Neuronal stem cell (in vitro differentiated cells): ENCODE measurements at places on chromosomes 12 and 14.
A peak's percentile ranks its signal among the peaks of the same experiment; 100 is the strongest.

DNA sequence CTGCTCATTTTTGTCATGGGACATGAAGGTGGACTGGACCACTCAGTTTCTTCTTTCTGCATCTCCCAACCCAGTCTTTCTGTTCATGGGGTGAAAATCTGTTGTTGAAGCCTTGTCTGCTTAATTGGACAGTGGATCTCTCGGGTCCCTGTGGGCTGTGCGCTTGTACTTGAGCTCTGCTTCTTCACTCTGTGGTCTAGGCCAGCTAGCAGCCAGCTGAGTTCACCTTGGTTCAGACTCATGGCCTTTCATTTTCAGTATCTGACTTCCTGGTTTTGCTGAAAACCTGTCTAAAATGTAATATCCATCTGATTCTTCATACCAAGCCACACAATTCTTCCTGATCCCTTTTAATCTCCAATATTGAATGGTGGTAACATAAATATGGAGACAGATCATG is 117.2 kb downstream of the LRRK2 start:
- DNase-seq, result no peak

DNA sequence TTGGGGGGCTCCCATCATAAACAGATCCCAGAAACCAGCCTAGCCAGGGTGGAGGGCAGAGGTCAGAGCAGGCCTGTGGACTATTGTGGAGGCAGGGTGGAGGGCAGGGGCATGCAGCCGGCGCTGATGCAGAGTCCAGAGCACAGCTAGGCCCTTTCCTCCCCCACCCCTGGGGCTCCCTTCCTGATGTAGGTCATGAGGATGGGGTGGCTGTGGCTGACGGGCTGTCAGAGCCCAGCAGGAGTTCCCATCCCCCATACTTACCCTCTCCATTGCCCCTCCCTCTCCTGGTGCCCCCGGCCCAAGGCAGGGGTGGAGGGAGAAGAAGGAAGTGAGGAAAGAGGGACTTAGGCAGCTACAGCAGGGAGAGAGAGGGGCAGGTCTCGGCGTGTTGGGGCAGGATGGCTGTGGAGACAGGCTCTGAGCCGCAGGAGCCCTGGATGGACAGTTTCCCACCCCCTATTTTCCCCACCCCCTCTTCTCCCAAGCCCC is 5.7 kb upstream of the ZNF385A start:
- no peak for DNase-seq

DNA sequence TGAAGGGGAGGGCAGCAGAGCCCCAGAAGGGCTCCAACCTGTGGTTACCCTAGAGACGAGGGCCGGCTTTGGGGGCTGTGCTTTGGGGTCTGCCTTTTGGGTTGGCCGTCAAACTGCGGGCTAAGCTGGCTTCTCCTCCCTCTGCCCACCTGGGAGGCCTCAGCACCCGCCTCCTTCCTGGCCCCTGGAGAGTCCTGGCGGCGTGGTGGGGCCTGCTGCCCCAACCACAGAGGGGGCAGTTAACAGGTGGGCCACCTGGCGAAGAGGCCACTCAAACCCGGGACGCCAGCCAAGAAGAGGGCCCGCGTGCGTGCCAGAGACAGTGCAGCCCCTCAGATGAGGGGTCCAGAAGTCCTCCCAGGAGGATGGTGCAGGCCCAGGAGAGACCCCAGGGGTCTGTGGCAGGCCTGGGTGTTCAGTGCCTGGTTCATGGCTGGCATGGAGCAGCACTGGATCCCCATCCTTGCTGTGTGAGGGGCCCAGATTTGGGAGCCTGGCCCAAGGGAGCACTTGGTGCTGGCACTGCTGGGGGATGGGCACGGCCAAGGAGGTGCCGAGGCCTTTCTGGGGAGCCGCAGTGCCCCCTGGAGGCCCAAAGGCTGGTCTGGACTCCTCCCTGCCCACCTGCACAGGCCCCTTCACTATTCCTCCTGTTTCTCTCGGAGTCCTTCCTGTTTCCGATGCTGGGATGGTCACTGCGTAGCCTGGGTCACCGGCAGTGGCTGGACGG is 48.8 kb downstream of the LRCOL1 start:
- DNase-seq, result no peak

GRCh38 chr12:124480469-124481256 is 86.7 kb downstream of the NCOR2 start:
- DNase-seq, result no peak

GRCh38 chr12:63814146-63814772 is 30.2 kb upstream of the SRGAP1 start:
- DNase-seq, result no peak

DNA sequence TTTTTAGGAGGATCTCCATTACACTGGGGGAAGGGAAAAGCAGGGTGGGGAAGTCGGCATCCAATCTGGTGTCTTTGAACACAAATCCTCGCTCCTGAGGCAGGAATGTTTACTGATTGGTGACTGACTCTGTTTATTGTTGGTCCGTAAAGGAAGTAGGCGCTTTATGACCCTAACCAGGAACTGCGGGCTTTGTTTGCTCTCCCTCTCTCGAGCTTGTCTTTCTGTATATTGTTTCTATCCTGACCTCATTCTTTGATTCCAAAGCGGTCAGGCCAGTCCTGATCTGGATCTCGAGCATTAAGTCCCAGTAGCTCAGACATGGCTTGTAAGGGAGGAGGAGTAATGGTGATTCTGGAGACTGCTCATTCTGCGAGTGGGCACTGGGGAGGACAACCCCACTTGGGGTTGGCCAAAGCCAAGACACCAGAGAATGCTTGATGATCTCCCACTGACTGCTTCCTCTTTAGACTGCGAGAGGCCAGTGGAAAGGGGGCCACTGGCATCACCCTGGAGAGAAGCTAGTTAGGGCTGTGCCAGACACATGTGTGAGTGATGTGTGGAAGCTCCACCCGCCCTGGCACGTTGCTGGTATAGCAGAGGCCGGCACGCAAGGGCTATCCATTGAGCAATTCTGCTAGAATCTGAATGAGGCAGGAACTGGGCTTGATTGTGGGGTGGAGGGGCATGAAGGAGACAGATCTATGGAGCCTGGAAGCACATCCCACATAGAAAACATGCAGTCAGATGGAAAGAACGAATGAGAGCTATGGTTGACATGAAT is 194.6 kb downstream of the PAX9 start:
- no peak for DNase-seq

DNA sequence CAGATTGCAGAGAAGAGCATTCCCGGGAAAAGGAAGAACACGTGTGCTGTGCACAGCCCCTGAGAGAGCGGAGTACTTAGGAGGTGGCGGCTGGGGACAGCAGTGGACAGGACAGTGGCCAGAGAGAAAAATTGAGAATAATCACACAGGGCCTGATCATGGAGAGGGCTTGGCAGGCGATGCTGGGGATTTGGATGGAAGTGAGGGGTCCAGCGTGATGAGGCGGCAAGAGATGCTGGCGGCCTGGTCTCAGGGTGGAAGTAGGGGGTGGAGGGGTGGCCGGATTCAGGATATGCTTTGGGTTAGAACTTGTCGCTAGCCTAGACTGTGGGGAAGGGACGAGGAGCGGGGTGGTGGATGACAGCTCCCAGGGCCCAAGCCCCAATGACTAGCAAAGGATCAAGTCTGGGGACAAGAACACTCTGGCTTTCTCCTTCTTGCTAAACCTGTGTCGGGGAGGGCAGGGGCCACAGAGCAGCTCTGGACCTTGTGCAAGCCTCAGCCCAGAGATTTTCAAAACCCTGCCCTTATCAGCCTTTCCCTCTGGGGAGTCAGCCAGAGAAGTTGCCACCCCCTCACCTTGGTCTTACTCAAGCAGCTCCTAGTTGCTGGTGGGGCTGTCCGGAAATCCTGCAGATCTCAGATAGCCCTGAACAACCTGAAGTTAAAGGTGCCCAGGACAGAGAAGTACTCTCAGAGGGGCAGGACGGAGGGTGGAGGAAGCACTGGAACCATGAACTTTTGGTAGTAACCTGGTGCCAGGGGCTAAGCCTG is 1.3 kb downstream of the HVCN1 start:
- DNase-seq, result no peak

- DNase-seq, result no peak
Measured at GRCh38 chr14:70162358-70162757, 26.4 kb downstream of the SLC8A3 start.

- DNase-seq, result no peak
Measured at GRCh38 chr12:9221483-9221882, 13.3 kb upstream of the PZP start.

GRCh38 chr14:101359221-101360053 is 201.9 kb upstream of the DIO3 start:
- no peak for DNase-seq

DNA sequence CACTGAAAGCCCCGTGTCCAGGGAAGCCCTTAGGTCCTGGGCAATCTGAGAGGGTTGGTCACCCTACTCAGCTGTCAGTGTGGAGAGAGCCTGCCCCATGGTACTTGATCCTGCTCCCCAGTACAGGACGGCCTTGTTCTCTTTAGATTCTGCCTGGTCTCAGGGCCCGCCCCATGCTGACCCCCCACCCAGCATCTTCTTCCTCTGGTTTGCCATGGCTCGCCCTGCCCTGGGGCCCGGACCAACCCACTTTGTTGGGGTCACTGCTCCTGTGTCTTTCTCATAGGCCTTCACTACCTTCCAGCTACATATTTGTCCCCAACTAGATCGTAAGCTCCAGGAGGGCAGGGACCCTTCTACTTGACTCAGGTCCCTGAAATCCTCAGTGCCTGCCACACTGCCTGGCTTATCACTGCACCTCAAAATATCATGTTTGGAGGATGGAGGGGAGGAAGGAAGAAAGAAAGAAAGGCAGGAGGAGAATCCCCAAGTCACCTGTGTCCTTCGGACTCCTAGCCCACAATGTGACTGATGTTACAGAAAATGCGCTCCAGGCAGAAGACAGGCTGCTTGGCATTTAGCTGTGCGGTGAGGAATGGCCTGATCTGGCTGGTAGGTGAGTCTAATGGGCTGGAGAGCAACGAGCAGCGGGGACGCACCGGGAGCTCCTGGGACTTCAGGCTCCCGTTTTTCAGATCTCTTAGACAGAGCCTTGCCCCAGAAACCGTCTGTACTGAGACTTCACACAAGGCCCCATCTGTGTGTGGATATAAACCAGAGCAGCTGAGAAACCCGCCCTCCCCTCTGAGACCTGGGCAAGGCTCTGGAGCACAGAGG is 66.1 kb downstream of the C14orf132 start:
- no peak for DNase-seq

- no peak for DNase-seq
Measured at GRCh38 chr14:56196274-56196673, 78.1 kb downstream of the PELI2 start.

GRCh38 chr12:9364224-9365176 is 156.3 kb upstream of the PZP start:
- DNase-seq, result no peak

DNA sequence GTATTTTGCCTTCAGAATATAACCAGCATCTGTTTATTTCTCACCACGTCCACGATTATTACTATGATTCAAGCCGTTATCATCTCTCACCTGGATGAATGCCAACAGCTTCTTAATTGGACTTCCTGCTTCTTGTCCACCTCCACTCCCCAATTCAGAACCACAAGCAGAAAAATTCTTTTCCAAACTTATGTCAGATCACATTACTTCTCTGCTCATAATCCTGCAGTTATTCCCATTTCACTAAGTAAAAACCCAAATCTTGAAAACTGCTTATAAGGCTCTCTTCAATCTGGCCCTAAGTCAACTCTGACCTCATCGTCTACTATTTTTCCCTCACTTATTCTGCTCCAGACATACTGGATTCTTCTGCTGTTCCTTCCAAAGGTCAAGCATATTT is 2.0 kb downstream of the CRY1 start:
- DNase-seq, result no peak

DNA sequence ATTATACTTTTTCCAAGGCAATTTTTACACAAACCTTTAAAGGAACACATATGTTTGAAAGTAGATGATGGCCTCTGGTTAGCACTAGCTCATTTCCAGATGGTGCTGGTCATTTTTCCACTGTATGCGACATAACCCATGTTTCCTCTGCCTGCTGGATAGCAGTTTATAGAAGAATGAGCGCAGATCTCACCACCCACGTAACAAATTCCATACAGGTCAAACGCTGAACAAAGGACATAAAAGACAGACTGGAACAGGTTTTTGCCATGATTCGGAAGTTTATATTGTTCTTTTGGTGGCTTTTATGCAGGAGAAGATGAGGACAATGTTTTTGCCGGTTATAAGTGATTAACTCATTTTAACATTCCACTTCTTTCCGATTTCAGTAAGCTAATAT is 30.7 kb downstream of the PPP1R36 start:
- no peak for DNase-seq

DNA sequence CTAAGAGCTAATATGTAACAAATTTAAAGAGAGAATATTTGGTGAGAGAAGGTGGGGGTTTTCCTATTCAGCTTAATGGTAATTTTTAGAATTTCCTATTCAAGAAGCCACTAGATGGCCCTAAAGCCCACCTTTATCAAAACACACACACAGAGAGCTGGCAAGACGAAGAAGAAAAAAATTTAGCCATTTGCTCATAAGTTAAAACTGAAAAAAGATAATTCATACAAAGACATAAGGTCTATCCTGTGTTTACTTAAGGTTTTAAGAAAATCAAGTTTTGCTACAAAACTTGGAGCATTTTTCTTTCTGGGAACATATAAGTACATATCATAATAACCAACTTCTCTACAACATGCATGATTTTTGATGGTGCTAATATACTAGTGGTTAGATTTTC is 46.8 kb upstream of the PCED1B start:
- DNase-seq, result no peak

DNA sequence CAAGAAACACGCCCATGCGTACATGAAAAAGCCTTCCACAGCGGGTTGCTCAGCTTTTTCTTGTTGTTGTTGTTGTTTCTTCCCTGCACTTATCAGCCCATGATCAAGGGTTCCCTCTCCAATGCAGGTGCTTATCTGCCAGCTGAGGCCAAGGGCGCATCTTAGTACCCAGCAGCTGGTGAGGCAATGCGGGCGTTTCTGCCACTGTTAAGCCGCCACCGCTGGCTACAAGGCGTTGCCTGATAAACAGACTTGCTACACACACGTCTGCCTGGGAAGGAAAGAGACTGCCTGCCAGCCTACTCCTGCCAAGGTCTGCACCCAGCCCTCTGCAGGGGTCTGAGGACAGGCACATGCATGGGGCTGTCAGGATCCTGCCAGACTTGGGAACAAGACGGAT is 345.9 kb downstream of the BCL11B start:
- no peak for DNase-seq

GRCh38 chr12:116533343-116534251 is 25.6 kb upstream of the MAP1LC3B2 start:
- DNase-seq, result peak; percentile 84

GRCh38 chr14:97002454-97002853 is 205.3 kb downstream of the VRK1 start:
- DNase-seq, result no peak

GRCh38 chr12:92337128-92337527 is 191.5 kb upstream of the BTG1 start:
- DNase-seq, result no peak

- DNase-seq, result no peak
Measured at GRCh38 chr12:67386869-67387565, 117.9 kb downstream of the CAND1 start.

GRCh38 chr12:131505561-131505960 is 205.3 kb upstream of the SFSWAP start:
- no peak for DNase-seq

GRCh38 chr14:61184112-61184511 is 97.0 kb downstream of the TMEM30B start:
- no peak for DNase-seq

DNA sequence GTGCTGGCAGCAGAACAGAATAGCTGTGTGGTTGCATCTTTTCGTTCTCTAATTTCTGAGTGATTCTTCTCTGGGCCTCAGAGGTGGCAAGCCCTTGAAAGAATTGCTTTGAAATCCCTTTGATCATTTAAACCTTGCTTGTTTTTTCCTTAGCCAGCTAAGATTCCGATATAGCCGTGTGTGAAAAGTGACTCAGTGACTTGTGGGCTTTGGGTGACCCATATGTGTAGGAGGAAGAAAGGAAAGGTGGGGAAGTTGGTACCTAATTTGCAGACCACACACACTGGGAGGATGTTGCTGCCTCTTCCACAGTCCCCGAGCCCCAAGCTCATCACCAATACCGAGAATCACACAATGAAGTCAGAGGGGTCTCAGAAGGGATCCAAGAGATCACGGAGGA is 18.8 kb downstream of the SLC24A4 start:
- no peak for DNase-seq
